Renal cortical epithelial cell (primary cell): ENCODE measurements at places on chromosomes 1 and 21.

GRCh38 chr1:24186993-24187790 lies at the start of gene IFNLR1:
IFNLR1 (minus strand) TSS chr1:24187289; CDS start chr1:24187248, 41 bp downstream.
- no peak for DNase-seq

DNA sequence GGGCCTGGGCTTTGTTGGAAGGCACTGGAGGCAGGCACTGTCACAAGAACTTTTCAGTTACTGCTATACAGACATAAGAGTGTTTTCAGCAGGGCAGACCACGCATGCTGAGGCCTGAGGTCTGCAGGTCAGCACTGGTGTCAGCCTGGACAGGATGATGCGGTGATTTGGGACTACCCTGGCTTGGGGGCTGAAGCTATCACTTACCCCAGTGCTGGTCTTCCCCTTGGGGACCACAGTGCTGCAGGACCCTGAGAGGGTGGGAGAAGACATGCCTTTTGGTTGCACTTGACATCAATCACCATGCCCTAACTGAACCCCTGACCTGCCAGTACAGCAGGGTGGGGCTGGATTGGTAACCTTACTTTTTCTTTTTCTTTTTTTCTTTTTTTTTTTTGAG lies 9.2 kb downstream of the DMRTB1 start:
- DNase-seq = no peak

DNA sequence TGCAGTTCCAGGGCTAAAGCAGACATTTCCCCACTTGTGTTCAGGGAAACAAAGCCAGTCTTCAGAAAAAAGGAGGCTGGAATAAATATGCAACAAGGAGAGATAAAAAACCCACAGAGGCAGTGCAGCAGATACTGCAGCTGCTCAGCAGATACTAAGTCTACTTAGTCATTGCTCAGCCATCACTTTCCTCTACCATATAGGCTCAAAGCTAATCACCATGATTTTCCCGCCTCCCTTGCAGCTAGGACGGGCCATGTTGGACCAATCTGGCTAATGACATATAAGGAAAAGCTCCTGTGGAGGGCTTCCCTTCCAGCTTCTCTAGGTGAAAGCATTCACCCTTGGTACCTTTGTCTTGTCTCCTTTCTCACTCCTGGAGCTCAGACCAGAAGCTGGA lies 10.0 kb upstream of the EFHD2 start:
- DNase-seq = no peak

GRCh38 chr1:112247036-112247597 lies 148.9 kb upstream of the CTTNBP2NL start:
- DNase-seq = no peak

DNA sequence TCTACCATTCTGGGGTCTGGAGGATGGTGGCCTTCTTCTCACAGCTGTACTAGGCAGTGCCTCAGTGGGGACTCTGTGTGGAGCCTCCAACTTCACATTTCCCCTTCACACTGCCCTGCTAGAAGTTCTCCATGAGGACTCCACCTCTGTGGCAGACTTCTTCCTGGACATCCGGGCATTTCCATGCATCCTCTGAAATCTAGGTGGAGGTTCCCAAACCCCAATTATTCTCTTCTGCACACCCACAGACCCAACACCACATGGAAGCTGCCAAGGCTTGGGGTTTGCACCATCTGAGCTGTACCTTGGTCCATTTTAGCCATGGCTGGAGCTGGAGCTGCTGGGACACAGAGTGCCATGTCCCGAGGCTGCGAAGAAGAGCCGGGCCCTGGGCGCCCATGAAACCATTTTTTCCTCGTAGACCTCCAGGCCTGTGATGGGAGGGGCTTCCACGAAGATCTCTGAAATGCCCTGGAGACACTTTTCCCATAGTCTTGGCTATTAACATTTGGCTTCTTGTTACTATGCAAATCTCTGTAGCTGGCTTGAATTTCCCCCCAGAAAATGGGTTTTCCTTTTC lies 170.5 kb downstream of the FOXD2 start:
- no peak for DNase-seq

GRCh38 chr1:245201827-245202226 lies 47.0 kb downstream of the KIF26B start:
- DNase-seq = no peak

DNA sequence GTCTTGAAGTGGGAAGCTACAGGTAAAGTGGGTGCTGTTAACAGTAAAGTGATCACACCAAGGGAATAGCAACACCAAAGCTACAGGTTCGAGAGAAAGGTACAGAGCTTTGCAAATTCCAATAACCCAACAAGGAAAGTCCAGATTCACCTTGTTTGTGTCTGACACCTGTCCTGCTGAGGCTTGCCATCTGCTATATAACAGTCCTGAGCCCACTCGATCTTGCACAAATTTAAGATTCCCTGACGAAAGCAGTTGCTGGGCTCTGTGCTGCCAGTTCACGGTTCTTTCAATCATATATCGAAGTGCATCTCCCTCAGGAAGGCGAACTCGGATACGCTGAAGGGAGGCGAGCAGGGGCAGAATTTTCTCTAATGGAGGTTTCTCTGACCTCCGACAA lies 23.0 kb upstream of the SYT2 start:
- DNase-seq = no peak

DNA sequence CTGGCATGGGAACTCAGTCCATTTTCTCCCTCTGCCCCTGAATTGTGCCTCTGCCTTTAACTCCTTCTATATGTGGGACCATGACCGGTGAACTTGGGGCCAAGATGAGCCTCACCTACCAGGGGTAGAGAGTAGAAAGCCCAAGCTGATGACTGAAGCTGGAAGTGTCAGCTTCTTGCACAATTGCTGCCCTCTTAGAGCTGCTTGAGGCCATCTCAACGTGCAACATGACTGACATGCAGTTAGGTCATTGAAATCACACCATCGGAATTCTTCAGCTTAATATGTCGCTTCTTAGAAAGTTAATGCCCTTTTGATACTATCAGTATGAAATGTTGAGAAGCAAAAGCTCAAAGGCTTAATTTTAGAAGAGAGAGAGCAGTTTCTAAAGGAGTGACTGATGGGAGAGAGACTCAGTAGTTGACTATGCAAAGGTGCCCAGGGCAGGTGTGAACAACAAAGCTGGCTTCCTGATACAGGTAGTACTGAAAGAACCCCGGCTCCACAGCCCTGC lies 89.4 kb upstream of the UBE2U start:
- peak; percentile 11 for DNase-seq

DNA sequence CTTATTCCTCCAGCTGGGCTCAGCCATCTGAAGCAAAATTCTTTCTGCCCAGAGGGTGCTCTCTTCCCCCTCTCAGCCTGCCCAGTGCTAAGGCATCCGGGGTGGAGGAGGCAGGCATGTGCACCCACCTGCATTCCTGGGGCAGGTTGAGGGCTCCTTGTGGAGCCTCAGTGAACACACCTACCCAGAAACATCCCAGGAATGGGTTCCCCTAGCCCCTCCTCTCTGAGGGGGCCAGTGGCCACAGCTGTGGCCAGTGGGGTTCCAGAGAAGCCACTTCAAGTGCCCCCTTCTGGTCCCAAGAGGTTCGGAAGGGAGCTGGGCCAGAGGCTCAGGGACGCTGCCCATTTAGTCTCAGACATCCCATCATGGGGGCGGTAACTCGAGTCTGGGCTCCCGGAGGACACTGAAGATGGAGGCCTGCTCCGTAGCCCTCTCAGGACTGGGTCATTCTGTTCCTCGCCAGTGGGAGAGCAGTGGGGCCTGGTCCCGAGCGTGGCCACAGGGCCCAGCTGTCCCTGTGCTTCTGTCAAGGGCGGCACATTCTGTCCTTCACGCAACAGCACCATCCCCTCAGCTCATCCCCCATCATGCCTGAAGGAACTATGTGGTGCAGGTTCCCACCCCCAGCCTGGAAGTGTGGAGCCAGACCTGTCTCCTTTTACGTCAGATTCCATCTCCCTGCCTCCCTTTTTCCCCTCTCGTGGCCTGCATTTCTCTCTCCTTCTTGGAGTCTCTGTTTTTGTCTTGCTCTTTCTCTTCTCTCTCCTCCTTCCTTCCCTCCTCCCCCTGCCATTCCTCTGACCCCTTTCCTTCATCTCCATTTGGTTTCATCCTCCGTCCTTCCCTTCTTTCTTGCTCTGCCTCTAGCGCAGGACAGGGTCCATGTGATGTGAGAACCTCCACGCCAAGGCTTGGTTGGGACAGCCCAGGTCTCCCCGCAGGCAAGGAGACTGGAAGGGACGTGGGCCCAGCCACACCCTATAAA lies 49.6 kb upstream of the KDM4A start:
- no peak for DNase-seq

- no peak for DNase-seq
Measured at GRCh38 chr1:115196296-115196695, 107.0 kb upstream of the TSPAN2 start.

DNA sequence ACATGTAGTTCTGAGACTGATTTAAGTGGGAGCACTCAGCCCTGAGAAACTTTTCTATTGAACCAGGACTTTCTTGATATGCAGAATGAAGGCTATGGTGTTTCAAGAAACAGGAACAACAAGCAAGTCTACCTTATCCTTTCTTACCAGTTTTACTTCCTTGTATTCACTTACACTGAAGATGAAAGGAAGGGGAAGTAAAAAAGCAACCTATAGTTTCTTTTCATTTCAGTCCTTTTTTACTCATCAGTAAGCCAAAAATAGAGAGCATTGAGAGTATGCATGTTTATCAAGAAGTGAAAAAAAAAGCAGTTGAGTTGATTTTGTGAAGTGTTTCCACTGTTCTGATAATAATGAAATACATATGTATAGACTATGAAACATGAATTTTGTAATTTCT lies 1010.3 kb downstream of the AMY1C start:
- DNase-seq = no peak

DNA sequence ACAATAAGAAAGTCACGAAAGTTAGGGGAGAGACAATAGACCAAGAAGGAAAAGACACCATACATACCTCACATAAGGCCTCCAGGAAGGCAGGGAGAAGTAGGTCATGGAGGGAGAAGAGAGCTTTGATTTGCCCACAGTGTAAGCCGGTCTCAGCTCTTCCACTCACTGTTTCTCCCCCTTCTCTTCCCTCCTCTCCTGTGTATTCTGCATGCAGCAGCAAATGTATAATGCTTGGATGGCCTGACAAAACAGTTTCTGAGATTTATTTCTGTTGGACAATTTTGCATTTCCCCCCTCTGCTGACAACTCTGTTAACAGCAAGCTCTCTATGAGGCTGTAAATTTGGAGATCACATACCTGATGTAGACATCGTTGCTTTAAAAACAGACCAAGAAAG lies 318.9 kb downstream of the OMA1 start:
- no peak for DNase-seq

GRCh38 chr1:31799196-31799894 lies 16.5 kb downstream of the SPOCD1 start:
- no peak for DNase-seq

GRCh38 chr1:208132287-208132882 lies 111.8 kb downstream of the PLXNA2 start:
- peak; percentile 49 for DNase-seq

DNA sequence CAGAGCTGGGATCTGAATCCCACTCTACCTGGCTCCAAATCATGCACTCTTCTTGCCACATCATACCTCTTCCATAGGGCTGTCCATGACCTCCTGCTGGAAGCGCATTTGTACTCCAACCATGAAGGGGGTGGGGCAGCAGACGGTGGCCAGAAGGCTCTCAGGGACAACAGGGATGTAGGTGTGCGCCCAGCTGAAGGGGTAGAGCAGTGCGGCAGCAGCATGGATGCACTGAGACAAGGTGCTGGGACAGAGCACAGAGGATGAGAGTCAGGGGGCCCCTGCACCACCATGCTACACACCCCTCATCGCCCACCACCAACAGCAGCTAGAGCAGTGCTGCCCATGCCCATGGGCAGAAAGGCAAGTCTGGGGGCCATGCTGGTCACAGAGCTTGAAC lies 8.4 kb downstream of the DENND2D start:
- DNase-seq = no peak

- DNase-seq = no peak
Measured at GRCh38 chr1:101088431-101088830, 62.8 kb upstream of the DPH5 start.

DNA sequence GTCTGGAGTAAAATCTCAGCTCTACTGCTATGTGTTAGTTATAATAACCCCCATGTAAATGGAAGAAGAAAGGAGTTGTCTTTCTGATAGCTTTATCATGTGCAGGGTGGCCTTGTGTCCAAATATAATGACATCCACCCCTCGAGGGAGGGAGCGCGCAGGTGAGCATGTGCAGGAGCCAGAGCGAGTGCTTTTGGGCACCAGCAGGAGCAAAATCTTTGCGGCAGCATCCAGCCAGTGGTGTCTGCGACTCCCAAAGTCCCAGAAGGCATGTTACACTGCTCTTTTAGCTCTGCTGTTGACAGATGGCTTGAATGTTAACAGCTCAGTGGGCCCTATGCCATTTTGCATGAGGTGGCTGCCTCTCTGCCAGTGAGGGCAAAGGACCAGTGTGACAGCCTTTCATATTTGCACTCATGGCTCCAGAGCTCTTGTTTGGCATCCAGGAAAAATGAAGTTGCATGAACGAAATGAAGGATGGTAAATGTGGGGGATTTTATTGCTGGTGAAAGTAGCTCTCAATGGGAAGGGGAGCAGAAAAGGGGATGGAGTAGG lies 146.7 kb downstream of the HMCN1 start:
- no peak for DNase-seq

DNA sequence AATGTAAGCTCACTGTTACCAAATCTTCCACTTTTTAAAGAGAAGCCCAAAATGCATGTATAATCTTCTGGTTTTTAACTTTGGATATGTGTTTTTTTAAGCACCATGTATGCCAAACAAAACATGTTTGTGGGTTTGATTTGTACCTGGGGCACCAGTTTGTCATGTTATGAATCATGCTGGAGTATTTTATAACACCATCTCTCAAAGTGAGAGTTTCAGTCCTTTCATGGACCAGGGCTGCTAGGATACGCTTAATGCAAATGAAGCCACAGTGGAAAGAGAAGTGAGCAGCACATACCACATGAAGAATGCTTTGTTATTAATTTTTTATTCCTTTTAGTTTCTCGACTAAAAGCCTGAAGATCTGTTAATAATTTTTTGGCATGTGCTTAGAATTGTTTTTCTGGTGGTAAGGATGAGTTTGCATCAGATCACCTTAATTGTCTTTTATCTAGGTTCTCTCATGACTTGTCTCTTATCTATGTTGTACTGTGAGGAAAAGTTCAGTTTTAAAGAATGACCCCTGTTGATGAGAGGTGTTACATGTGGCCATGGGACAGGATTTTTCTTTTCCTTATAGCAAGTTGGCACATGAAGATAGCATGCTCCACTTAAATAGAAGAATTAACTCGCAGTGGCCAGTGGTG lies 2.0 kb upstream of the RABGAP1L start:
- peak; percentile 19 for DNase-seq

- no peak for DNase-seq
Measured at GRCh38 chr1:200346700-200347099, 63.1 kb downstream of the ZNF281 start.

- DNase-seq = no peak
Measured at GRCh38 chr21:41926807-41927171, 27.0 kb downstream of the C2CD2 start.

DNA sequence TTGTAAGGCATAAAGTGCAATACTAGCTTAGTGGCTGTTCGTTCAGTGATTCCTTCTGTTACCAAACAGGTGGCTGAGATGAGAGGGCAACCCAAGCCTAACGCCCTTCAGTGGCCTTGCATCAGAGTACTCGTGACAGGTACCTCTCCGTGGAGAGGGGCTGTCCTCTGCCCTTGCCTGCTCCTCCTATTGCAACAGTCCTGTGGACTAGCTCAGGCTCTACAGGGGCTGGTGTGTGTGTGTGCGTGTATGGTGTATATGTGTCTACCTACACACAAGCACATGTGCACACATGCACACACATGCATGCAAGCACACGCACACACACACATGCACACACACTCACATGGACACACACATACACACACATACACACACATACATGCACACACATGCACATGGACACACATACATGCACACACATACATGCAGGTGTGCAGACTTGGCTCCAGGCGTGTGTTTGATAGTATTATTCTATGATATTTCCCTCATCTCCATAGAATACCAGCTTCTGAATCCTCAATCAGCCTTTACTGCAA lies 15.1 kb downstream of the TFF3 start:
- no peak for DNase-seq
